CD4-positive, alpha-beta T cell treated with Interleukin-21 for 1 hour (primary cell): ENCODE measurements at places on chromosomes 12 and 14.
A peak's percentile ranks its signal among the peaks of the same experiment; 100 is the strongest.

- no peak for DNase-seq
Measured at GRCh38 chr12:108591267-108591980, 6.5 kb downstream of the TMEM119 start.

GRCh38 chr14:31788340-31788739, 227.1 kb downstream of the NUBPL start:
- no peak for DNase-seq

DNA sequence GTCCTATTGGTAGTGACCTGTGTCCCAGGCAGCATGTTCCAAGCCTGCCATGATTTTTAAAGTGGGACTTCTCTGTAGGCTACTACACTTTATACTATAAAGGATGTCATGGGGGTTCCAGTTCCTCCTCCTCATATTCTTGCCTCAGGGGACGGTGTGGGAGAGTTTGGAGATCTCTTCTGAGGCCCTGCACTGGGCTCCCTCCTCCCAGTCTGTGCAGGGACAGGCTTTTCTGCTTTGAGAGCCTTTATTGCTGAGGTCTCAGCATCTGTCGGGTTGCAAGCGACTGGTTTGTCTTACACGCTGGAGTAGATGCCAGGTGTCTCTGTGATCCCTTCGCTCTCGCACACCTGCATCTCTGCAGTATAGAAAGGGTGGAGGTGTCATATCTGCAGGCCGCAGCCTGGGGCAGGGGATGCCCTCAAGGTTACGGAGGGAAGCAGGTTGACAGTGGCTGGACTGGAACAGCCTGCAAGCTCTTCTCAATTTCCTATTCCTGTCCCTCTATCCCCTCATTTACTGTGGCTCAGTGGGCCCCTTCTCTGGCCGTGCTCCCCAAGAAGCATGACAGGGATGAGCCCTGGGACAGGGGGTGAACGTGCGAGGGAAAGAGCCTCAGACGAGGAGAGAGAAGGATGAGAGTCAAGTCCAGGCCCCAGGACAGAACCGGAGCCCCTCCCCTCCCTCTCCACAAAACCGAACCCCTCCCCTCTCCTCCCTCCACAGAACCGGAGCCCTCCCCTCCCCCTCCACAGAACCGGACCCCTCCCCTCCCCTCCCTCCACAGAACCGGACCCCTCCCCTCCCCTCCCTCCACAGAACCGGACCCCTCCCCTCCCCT, 51.3 kb downstream of the SLC6A12 start:
- no peak for DNase-seq

GRCh38 chr14:52422650-52423356, 108.7 kb downstream of the PTGER2 start:
- peak; percentile 17 for DNase-seq

DNA sequence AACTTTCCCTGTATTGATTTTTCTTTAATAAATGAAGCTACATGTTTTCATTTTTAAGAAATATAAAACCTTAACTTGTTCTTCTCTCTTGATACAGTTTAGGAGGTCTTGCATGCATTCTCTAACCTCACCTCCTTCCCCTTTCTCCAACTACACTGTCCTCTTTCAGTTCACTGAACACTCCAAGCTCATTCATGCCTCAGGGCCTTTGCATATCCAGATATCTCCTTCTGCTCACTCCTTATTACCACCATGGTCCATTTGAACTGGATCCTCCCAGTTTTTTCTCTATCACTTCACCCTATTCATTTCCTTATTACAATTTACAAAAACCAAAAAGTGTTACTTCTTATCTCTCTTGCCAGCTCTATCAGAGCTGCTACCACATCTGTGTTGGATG, 242.9 kb upstream of the PLEKHG7 start:
- no peak for DNase-seq

- DNase-seq, result no peak
Measured at GRCh38 chr14:56803816-56804535, 6.3 kb downstream of the OTX2 start.

DNA sequence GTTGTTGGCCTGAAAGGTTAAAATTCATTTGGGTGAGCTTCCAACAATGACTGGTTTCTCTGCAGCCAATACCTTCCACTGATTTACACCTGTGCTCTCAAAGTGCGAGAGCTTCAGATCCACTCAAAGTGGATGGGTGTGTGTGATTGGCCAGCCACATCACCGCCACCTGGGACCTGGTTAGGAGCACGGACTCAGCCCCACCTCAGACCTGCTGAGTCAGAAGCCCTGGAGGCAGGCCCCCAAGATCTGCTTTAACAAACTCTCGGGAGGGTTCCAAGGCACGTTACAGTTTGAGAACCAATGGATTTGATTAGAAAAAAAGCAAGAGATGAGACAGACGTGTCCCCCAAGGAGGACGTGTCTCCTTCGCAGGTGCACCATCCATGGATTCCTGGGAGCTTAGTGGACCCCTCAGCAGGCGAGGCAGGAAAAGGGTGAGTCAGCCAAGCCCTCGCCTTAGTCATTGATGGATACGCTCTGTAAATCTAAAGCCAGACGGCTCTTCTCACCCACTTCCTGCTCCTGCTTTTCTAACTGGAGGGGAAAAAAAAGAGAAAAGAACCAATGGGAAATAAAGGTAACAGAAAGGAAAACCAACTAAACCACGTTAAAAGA, 24.5 kb downstream of the FZD10 start:
- no peak for DNase-seq

- no peak for DNase-seq
Measured at GRCh38 chr14:31954991-31955390, 122.1 kb upstream of the ARHGAP5 start.

- no peak for DNase-seq
Measured at GRCh38 chr14:41925409-41925808, 318.7 kb downstream of the LRFN5 start.

- no peak for DNase-seq
Measured at GRCh38 chr12:13289653-13290289, 93.2 kb downstream of the EMP1 start.

DNA sequence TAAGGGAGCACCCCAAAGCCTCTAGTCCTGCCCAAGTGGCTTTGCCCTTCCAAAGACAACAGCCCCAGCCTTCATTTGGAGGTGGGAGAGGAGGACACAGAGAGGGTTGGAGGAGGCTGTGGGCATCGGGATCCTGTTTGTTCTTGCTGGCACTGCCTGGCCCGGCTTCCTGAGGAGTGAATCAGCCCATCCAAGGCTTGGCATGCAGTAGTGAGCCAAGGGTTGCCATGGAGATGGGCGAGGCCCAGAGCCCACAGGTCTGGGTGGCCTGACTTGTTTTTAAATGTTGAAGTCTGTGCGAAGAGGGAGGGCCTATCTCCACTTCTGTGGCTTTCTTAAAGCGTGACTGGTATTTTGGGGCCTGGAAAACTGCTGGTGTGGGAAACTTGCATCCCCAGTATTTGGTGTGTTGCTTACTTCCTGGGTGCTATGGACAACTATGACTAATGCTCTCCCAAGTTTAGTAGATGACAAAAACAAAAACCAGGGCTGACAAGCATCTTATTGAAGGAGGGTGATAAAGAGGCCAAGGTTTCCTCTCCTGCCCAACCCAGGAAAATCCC, 15.8 kb downstream of the CD9 start:
- no peak for DNase-seq

- no peak for DNase-seq
Measured at GRCh38 chr14:36129181-36129580, 47.3 kb downstream of the PTCSC3 start.

- no peak for DNase-seq
Measured at GRCh38 chr12:126157575-126157966, 1092.3 kb downstream of the AACS start.

GRCh38 chr14:100836941-100837804, 11.3 kb downstream of the MEG3 start:
- no peak for DNase-seq

GRCh38 chr12:118356809-118357256, 15.9 kb downstream of the TAOK3 start:
- DNase-seq, result no peak

- no peak for DNase-seq
Measured at GRCh38 chr12:132441871-132442863, 47.8 kb upstream of the FBRSL1 start.

GRCh38 chr12:57719777-57720605, 18.6 kb downstream of the AGAP2 start:
- DNase-seq, result no peak

DNA sequence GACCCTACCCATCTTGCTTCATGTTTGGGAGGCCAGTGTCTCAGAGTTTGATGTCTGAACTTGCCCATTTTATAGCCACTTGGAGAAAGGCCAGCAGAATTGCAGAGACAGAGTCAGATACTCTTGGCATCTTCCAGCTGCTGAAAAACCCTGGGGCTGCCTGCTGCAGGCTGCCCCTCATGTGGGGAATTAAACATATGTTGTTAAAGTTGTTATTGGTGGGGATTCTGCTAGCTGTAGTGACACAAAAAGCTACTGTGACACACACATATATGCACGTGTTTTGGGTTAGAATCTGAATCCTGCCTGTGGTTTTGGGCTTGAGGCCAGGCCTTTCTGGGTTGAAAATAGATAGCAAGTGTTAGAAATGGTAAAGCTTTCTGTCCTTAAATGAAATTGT, 1288.4 kb downstream of the AACS start:
- DNase-seq, result no peak

DNA sequence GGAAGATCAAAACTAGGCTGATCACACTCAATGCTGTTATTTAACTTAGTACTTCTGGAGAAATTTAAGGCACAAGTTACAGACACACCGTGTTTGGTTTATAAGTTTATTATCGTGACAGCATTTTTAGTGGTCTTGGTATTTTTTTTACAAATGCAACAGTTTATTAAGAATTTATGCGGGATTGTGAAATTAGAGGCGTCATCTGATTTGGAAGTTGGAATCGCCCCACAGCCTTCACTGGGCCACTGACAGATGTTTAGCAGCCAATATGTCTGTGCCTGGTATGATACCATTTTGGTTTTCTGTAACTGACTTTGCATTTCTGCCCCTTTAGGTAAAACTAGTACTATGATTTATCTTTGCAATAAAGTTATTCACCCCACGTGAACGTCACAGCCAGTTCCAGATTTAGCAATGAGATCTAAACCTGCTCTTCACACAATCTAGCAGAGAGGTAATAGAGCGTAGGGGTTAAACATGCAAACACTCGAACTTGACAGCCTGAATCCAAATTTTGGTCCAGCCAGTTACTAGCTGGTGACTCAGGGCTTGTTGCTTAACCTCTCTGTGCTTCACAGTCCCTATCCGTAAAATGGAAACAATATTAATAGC, 73.2 kb upstream of the SSTR1 start:
- DNase-seq, result no peak

DNA sequence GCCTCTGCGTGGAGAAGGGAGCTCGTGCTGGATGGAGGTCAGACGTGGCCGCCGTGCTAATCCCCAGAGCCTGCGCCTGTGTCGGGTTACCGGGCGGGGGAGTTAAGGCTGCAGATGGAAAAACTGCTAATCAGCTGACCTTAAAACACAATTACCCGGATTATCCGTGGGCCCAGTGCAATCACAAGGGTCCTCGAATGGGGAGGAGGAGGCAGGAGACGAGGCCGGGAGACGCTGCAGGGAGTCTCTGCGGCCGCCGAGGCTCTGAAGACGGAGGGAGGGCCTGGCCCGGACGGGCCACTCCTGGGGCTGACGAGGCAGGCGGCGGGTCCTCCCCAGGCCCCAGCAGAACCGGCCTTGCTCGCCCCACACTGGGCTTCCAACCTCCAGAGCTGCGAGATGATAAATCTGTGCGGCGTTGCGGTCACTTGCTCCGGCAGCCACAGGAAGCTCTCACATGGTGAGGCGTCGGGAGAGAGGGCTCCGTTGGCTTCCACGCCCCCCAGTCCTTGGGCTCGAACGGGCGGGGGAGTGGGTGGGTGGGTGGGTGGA, 32.9 kb upstream of the FBRSL1 start:
- no peak for DNase-seq

- no peak for DNase-seq
Measured at GRCh38 chr12:47722941-47723631, 2.2 kb downstream of the ENDOU start.

- no peak for DNase-seq
Measured at GRCh38 chr14:102729825-102730224, 47.4 kb upstream of the TRAF3 start.

GRCh38 chr12:98060411-98060810, 455.0 kb upstream of the TMPO start:
- DNase-seq, result no peak

DNA sequence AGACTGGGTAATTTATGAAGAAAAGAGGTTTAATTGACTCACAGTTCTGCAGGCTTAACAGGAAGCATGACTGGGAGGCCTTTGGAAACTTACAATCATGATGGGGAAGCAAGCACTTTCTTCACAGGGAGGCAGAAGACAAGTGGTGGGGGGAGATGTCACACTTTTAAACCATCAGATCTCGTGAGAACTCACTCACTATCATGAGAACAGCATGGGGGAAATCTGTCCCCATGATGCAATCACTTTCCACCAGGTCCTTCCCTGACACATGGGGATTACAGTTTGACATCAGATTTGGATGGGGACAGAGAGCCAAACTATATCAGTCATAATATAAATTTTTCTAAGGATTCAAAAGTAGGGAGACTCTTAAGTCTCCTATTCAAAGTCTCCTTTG, 46.0 kb downstream of the SPIC start:
- no peak for DNase-seq

GRCh38 chr12:96425321-96425720, 25.1 kb upstream of the CDK17 start:
- no peak for DNase-seq

GRCh38 chr12:79769189-79769859, 78.6 kb upstream of the PAWR start:
- no peak for DNase-seq

DNA sequence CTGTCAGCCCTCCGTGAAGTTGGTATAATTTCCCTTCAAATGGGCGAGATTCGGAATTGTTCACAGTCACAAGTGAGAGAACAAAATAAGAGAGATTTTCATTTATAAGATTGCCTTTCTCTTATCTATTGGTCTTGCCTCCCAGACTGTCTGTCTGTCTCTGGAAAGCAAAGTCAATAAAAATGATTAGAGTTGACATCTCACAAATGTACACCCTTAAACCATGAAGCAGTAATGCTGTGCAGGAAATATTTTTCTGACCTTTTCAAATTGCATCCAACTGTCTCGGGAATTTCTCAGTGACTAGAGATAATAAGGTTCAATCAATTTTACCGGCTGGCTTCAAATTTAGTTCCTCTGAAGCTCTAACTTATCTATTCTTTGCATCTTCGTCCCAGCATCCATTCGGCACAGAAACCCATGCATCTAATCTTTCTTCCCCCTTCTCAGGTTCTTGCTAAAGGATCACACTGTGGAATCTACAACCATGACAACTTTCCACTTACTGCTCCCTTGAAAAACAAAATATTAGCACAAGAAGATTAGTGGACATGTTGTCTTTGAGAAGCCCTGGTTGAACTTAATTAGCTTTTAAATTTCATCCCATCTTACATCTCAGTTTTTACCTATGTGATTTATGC, 93.1 kb downstream of the RMST start:
- no peak for DNase-seq

GRCh38 chr14:69048456-69048855, 69.4 kb upstream of the ACTN1 start:
- peak; percentile 5 for DNase-seq

DNA sequence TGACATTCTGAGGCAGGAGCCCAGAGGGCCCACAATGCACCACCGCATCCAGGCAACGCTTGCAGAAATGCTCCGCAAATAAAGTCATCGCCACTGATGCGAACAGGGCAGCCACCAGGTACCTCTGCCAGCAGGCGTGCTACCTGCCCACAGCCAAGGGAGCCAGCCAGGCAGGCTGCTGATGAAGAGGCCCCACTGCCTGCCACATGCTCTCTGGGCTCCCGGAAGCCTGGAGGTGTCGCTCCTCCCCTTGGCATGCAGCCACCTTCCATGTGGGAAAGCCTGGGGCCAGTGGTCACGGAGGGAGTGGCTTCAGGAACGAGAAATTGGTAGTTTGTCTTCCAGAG, 14.7 kb downstream of the GPR132 start:
- no peak for DNase-seq
